ENCODE measurements at places on chromosomes 13 and 19. TPM values are rescaled to one million over a fixed set of nuclear protein-coding genes. Genes with fewer than 3 reads are reported as not detected.

PTPRS gene
- total RNA-seq: 70.6 TPM

DNA sequence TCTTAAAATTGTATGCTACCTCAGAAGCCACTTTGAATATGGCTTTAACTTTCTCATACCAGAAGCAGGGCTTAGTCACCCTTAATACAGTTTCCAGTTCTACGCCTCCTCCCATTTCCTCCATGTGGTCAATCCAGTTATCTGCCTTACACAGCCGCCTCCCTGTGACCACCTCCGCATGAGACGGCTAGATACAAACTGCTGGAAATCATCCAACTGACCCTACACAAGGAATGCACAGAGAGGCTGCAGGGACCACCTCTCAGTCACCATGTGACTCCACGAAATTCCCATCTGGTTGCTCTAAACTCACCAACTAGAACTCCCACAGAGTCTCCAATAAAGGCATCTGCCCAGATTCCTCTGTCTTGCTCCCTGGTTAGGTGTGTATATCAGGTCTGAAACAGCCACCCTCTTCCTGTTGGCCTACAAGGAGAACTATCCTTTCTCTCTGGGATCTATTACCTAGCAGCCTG, 6.8 kb downstream of the ZNF564 start:
- DNase-seq: no peak

DNA sequence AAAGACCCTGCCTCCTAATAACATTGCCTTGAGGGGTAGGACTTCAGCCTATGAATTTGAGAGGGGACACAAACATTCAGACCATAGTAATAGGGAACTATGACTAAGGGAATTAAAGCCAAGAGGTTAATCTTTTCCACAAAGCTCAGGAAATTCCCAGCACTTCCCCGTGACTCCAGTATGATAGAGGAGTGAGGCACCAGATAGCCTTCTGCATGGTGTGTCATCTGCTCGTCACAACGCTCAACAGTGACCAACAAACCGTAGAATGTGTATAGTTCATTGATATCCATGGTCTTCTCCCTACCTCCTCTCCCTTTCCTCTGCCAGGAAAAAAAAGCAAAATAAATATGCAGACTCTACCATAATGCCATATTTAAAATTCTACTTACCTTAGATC, 64.4 kb downstream of the B3GLCT start:
- DNase-seq: no peak

- DNase-seq: peak; percentile 82
Measured at GRCh38 chr19:18280247-18281081, 958 bp downstream of the JUND start.

- DNase-seq: no peak
Measured at GRCh38 chr19:16184665-16185122, 516 bp upstream of the FAM32A start.

DNA sequence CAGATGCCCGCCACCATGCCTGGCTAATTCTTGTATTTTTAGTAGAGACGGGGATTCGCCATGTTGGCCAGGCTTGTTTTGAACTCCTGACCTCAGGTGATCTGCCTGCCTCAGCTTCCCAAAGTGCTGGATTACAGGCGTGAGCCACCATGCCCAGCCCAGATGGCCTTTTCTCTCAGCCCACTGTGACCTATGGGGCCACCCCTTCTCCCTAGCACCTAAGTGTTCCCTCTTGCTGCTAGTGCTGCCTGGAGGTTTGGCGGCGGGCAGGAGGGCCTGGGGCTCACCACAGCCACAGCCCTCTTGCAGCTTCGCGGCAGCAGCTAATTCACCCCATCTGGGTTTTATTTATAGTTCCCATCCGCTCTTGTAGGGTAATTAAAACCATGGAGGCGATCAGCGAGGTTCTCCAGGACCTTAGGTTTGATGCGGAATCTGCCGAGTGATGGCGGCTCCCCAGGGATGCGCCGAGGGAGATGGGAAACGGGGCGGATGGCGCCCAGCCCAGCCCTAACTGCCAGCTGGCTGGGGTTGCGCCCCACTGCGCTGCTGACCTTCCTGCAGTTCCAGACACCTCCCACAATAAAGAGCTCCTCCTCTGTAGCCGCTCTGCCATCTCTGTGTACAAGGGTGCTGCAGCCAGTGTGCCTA, 3.3 kb downstream of the REX1BD start:
- DNase-seq: no peak

DNA sequence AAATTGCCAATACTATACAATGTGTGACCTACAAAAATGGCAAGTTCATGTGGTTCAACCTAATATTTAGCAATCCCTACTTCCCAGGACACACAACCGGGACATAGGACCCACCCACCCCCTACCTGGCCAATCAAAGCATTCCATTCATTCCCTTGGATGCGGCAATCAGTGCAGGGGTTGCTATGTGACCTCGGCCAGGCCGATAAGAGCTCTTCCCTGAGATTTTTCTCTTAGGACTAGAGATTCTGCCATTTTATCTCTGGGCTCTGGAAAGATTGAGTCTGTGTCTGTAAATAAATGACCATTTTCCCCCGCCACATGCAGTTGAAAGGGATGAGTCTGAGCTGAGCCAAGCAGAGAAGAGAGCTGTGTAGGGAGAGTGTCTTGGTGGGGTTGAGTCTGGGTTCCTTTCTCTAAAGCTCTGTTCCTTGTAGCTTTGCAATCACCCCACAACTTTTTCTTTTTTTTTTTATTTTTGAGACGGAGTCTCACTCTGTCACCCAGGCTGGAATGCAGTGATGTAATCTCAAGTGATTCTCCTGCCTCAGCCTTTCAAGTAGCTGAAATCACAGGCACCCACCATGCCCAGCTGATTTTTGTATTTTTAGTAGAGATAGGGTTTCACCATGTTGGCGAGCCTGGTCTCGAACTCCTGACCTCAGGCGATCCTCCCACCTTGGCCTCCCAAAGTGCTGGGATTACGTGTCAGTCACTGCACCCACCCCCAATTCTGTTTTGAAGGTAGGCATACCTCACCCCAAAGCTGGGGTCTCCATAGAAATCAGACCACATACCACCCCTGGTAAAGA, 7.4 kb downstream of the IFNL1 start:
- DNase-seq: no peak

DNA sequence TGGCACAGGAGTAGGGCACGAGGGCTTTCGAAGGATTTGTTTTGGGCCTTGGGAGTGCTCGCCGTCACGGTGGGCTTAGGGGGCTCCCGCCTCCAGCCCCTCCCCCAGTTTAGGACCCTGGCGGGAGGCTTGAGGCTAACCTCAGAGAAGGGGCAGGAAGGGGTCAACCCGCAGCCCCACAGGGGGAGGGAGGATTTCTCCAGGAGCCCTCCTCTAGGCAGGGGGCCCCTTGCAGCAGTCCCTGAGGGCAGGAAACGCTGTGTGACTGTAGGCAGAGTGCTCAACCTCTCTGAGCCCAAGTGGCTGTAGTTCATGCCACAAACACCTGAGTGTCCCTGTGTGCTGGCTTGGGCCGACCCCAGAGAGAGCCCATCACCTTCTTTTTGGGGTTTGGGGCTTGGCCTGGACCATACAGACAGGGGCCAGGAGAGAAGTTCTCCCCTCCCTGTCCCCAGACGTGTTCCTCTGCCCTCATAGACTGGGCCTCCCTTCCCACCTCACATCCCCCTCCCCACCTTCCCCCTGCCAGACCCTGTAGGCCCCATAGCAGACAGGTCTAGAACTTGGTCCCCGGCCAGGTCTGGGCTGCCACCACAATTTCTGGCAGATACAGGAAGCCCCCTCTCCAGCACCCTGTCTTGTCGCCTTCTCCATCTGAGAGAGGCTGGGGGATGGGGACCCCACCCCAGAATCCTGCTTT, 8.1 kb downstream of the ISYNA1 start:
- no peak for DNase-seq

GZMM gene
- 0.37 TPM for total RNA-seq

GJB6 gene
- total RNA-seq: not detected

DNA sequence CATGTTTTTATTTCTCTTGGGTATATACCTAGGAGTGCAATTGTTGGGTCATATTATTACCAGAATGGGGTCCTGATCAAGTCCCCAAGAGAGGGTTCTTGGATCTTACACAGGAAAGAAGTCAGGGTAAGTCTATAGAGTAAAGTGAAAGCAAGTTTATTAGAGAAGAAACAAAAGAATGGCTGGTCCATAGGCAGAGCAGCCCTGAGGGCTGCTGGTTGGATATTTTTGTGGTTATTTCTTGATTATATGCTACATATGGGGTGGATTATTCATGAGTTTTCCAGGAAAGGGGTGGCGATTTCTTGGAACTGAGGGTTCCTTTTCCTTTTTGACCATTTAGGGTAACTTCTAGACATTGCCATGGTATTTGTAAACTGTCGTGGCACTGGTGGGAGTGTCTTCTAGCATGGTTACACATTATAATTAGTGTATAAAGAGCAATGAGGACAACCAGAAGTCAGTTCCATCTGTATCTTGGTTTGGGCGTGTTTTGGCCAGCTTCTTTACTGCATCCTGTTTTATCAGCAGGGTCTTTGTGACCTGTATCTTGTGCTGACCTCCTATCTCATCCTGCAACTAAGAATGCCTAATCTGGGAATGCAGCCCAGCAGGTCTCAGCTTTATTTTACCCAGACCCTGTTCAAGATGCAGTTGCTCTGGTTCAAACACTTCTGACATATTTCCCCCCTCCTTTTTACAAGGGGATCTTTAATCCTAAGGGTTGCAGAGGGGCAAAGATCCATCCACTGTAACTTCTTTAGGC, 41.1 kb downstream of the CEACAM1 start:
- no peak for DNase-seq

KLK15 gene
- total RNA-seq: not detected

DNA sequence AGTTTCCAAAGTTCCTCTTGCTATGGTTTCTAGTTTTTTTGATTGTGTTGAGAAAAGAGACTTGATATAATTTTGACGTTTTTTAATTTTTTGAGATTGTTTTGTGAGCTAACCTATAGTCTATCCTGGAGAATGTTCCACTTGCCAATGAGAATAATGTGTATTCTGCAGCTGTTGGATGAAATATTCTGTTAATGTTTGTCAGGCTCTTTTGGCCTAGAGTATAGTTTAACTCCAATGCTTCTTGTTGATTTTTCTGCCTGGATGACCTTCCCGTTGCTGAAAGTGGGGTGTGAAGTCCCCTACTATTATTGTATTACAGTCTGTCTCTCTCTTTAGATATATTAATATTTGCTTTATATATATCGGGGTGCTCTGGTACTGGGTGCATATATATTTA, 40.0 kb downstream of the RASA3 start:
- no peak for DNase-seq

FGF21 gene
- not detected for total RNA-seq

DNA sequence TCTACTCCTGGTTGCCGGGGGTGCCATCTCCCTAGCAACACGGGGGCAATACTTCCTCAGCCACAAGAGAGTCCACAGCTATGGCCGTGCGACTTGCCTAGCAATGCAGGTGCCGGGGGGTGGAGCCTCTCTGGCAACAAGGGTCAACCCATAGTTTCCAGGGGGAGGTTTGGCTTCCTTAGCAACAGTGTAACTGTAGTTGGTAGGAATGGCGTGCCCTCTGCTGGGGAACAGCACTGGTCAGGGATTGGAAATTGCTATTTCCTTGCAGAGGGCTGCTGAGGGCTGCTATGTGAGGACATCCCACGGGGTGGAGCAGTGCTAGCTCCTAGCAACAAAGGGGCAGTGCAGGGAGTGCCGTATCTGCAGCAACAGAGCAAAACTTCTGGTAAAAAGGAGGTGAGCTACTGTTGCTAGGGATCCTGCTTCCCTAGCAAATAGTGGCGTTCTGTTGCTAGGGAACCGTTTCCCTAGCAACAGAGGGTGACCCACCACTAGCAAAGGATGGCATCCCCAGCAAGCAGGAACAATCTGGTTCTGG, 7.0 kb upstream of the TMC4 start:
- DNase-seq: no peak

GRCh38 chr13:106850973-106851650, 283.2 kb upstream of the ARGLU1 start:
- DNase-seq: no peak

GRCh38 chr13:75813323-75813722, 177.2 kb downstream of the LMO7 start:
- no peak for DNase-seq

ADGRE3 gene
- 0.41 TPM for total RNA-seq

DNA sequence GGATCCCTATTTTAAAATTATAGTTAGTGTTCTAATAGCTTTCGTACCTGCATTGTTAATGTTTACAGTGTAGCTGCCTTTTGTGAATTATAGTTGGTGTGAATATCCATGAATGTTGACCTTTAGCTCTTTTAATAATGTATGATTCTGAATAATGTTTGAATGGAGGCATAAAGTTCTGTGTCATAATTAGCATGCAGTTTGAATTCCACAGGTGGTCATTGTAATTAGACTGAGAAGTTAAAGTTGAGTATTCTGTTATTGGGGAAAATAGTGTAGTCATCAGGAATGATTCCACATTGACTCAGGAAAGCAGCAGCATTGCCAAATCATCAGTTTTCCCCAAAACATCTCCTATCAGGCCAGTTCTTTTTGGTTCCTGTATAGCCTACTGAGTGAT, 12.1 kb downstream of the GPR18 start:
- DNase-seq: no peak

ZNF571 gene
- total RNA-seq: 1.6 TPM

DNA sequence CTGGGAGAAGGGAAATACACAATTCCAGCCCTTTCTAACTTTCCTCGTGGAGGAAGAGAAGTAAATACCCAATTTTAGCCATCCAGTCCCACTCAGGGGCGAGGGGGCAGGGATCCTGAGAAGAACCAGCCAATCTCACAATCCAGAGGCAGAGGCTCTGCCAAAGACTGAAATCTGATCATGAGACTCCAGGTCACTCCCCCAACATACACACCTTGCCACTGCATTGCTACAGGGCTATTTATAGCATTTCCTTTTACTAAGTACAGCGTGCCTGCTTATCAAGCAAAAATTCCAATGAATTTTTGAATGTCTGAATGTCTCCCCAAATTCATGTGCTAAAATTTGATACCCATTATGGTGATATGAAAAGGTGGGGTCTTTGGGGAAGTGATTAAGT, 1687.5 kb downstream of the EFNB2 start:
- no peak for DNase-seq

SUGP1 gene
- total RNA-seq: 14.6 TPM

DNA sequence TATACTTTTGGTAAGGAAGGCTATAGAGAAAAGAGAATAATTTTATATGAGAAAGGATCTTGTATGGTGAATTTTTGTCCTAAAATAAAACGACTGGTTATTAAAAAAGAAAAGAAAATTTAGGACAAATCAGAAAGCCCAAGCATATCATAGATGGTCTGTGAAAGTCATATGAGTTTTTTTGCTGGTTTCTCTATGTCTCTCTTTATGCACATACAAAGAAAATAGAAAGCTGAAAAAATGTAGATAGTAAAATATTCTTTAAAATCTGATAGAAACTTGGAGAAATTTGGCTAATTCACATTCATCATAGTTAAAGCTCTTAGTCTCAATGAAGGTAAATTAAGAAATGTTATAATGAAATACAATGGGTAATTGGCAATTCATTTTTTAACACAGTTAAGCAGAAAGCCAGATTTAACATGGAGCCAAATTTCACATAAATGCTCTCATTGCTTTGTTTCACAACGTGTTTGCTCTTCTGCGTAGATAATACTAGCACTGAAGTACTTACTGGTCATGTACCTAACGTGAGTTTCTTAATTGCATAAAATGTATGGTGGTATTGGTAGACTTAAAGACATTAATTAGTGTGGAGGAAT, 621.5 kb upstream of the ATXN8OS start:
- DNase-seq: no peak

PRPF31 gene
- 18.9 TPM for total RNA-seq

All from pancreas (tissue), 10 donors.